SJCRH30 (cell line): ENCODE measurements at places on chromosomes 3 and 15.
A peak's percentile ranks its signal among the peaks of the same experiment; 100 is the strongest.

- H3K4me1 ChIP-seq: no peaks in the 10 kb centered on the region
- 0 out of 2 replicates have a peak, but pooled peaks cover 4% of the 10 kb centered on the region for H3K27me3 ChIP-seq
- H3K4me3 ChIP-seq: no peak overlapping the region
- no peak overlapping the region for H3K27ac ChIP-seq
- no peaks in the 10 kb centered on the region for H3K36me3 ChIP-seq
Observed at GRCh38 chr3:194308601-194309449, 42.3 kb downstream of the CPN2 start.

DNA sequence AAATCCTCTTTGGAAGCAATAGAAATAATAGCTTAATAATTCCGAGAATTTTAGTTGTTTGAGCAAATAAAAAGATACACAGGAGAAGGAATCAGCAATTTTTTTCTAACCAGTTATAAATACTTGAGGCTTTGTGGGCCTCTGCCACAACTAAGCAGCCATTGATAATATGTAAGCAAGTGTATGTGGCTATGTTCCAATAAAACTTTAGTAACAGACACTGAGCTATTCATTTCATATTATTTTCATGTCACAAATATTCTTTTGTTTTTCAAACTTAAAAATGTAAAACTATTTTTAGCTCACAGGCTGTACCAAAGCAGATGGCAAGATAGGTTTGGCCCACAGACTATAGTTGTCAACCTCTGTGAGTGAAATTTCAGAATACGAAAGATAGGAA, 85.7 kb downstream of the MSL2 start:
- DNase-seq: no peak
- no peak overlapping the region for H3K4me3 ChIP-seq
- H3K27ac ChIP-seq: no peak overlapping the region
- H3K36me3 ChIP-seq: peaks cover 7% of the 10 kb centered on the region

DNA sequence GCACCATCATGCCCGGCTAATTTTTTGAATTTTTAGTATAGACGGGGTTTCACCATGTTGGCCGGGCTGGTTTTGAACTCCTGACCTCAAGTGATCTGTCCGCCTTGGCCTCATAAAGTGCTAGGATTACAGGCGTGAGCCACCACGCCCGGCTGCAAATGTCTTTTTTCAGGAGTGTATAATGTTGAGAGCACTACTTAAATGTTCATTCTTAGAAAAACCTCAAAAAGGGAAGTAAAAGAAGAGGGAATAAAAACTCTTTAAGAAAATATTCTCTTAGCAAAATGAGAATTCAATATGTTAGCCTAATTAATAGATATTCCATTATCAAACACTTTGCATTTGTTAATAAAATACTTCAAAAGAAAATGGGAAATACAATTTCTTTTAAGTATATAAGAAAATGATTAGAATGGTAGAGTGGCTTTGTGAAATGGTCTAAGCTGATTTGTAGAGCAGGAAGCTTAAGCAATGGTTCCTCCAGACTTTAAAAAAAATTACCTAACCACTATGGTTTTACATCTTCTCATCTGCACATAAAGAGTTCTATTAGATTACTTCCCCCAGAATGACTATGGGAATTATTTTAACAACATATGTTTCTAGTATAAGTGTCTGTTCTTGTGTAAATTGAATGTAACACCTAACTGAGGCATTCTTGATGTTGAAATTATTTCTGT, 226.7 kb upstream of the ALCAM start:
- H3K27ac ChIP-seq: no peak overlapping the region
- H3K27me3 ChIP-seq: no peaks in the 10 kb centered on the region
- H3K4me3 ChIP-seq: no peak overlapping the region
- H3K36me3 ChIP-seq: no peaks in the 10 kb centered on the region

DNA sequence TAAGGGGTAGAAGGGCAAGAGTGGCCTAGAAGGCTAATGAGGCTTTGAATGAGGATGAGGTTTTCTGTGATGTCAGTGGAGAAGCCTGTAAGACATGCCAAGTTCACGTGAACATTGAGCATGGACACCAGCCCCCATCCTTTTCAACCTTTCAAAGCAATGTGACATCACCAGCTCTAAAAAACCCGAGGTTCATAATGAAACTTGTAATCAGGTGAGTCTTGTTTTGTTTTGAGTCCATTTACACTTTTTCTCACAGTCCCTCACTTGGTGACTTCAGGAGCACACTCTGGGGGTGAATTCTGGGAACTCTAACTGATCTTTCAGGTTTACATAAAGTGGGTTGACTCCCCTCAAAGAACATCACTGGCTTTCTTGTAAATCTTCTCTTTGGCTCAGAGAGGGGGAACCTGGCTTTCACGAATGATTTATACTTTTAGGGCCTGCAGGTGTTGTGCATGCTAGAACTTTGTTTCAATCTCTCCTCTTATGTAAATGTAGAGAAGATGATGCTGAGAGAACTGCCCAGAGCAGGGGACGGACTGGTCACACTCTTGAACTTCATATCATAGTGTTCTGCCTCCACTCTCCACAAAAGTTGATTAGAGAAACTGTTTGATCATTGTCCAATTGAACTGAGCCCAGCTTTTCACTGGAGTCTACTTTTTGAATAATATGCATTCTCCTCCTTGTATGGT, 224.7 kb upstream of the SATB1 start:
- H3K27me3 ChIP-seq: no peaks in the 10 kb centered on the region
- H3K27ac ChIP-seq: no peak overlapping the region
- no peak overlapping the region for H3K4me3 ChIP-seq
- DNase-seq: no peak

- H3K27ac ChIP-seq: no peak overlapping the region
- H3K4me1 ChIP-seq: peaks cover 6% of the 10 kb centered on the region
- H3K27me3 ChIP-seq: no peaks in the 10 kb centered on the region
- no peak overlapping the region for H3K4me3 ChIP-seq
- no peak for DNase-seq
Observed at GRCh38 chr3:99836681-99837080, 19.0 kb downstream of the CMSS1 start.

- H3K4me3 ChIP-seq: no peak overlapping the region
- H3K27me3 ChIP-seq: no peaks in the 10 kb centered on the region
- H3K27ac ChIP-seq: no peak overlapping the region
Observed at GRCh38 chr15:65824031-65824743, 32.1 kb upstream of the DENND4A start.

DNA sequence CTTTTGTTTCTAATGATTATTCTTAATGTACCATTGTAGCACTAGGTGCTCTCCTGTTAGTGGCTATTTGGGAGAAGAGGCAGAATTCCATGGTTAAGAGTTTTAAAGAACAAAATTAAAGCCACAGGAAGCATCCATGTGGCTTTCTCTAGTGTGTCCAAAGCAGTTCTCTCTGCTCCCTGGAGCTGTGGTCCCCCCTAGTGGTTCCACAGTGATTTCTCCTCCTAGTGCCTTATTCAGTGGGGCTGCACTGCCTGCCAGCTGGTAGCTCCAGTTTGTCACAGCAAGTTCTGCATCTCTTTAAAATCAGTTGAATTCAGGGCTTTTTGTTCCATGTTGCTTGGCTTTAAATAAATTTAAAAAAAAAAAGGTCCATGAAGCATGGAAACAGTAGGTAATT, 39.6 kb upstream of the FAM98B start:
- peak; percentile 40 for DNase-seq
- no peak overlapping the region for H3K27ac ChIP-seq
- no peaks in the 10 kb centered on the region; the same call in 1 of the 2 replicates for H3K27me3 ChIP-seq
- no peaks in the 10 kb centered on the region for H3K36me3 ChIP-seq
- H3K4me3 ChIP-seq: no peak overlapping the region

DNA sequence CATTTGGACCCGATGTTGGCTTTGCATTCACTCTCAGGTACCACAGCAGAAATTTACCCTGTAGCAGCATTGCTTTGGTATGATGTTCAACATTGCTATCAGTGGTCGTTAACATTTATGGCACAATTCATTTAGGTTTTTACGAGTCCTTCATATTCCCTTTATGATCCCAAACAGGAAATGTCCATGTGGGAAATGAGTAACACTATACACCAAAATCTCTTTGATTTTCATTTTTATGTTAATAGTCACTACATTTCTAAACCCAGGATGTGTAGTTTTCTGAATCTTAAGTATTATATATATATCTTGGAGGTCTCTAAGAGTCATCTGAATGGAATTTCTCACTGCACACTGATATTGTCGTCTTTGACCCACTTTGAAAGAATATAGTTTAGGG, 78.5 kb upstream of the RBMS3 start:
- no peak overlapping the region for H3K4me3 ChIP-seq
- no peaks in the 10 kb centered on the region for H3K27me3 ChIP-seq
- H3K36me3 ChIP-seq: no peaks in the 10 kb centered on the region
- no peak for DNase-seq

- no peak overlapping the region for H3K4me3 ChIP-seq
- H3K36me3 ChIP-seq: no peaks in the 10 kb centered on the region
- H3K27ac ChIP-seq: no peak overlapping the region
- DNase-seq: no peak
Observed at GRCh38 chr3:18086760-18087159, 338.4 kb downstream of the SATB1 start.

- DNase-seq: peak; percentile 81
- no peak overlapping the region for H3K4me3 ChIP-seq
- peak overlapping the region; percentile 34 for H3K27ac ChIP-seq
- H3K4me1 ChIP-seq: peaks cover 49% of the 10 kb centered on the region
Observed at GRCh38 chr15:62847900-62848489, 194.6 kb upstream of the TPM1 start.

DNA sequence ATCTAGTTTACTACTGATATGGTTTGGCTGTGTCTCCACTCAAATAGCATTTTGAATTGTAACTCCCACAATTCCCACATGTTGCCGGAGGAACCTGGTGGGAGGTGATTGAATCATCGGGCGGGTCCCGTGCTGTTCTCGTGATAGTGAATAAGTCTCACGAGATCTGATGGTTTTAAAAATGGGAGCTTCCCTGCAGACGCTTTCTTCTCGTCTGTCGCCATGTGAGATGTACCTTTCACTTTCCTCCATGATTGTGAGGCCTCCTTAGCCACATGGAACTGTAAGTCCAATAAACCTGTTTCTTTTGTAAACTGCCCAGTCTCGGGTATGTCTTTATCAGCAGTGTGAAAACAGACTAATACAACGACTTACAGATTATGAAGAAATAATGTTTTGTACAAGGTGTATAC, 35.6 kb upstream of the PYDC2 start:
- no peaks in the 10 kb centered on the region for H3K4me1 ChIP-seq
- no peaks in the 10 kb centered on the region for H3K36me3 ChIP-seq
- no peak overlapping the region for H3K4me3 ChIP-seq
- H3K27me3 ChIP-seq: no peaks in the 10 kb centered on the region

DNA sequence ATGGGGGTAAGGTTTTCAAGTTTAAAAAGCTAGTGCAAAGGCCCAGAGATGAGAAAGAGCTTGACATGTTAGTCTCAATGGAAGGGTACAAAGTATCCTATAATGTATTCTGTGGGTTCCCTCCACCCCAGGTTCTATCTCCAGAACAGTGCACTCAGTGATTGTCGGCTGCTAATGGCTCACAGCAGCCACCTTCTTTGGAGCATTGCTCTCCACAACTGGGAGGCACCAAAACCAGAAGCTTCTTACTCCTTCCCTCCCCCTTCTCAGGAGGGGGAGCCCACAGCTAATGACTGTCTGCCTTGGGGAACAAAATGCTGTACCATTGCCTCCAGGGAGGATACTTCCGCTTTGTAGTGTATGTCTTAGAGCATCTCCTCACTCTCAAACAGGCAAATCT, 439.4 kb upstream of the RBMS3 start:
- no peak for DNase-seq
- no peak overlapping the region for H3K27ac ChIP-seq
- no peak overlapping the region for H3K4me3 ChIP-seq
- no peaks in the 10 kb centered on the region for H3K36me3 ChIP-seq
- H3K4me1 ChIP-seq: no peaks in the 10 kb centered on the region

DNA sequence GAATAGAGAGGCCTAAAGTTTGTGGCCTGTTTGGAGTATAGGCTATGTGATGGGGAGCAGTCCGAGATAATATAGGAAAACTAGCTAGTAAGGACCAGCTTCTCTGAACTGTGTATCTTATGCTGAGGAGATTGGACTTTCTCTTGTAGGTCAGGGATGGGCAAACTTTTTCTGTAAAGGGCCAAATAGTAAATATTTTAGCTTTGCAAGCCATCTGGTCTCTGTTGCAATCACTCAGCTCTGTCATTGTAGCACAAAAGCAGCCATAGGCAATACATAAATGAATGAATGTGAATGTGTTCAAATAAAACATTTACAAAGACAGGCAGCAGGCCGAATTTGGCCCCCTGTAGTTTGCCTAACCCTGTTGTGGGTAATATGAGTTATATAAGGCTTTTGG, 24.5 kb downstream of the TMOD3 start:
- DNase-seq: no peak
- H3K4me1 ChIP-seq: no peaks in the 10 kb centered on the region
- H3K36me3 ChIP-seq: peaks cover 5% of the 10 kb centered on the region; the same call in 1 of the 2 replicates
- H3K27me3 ChIP-seq: no peaks in the 10 kb centered on the region

- H3K27me3 ChIP-seq: no peaks in the 10 kb centered on the region
- no peaks in the 10 kb centered on the region for H3K36me3 ChIP-seq
- peak overlapping the region; percentile 30; the same call in 1 of the 2 replicates for H3K27ac ChIP-seq
- H3K4me1 ChIP-seq: peaks cover 4% of the 10 kb centered on the region; the same call in 1 of the 2 replicates
- DNase-seq: peak; percentile 41
Observed at GRCh38 chr3:77467702-77468625, 428.1 kb downstream of the ROBO2 start.

DNA sequence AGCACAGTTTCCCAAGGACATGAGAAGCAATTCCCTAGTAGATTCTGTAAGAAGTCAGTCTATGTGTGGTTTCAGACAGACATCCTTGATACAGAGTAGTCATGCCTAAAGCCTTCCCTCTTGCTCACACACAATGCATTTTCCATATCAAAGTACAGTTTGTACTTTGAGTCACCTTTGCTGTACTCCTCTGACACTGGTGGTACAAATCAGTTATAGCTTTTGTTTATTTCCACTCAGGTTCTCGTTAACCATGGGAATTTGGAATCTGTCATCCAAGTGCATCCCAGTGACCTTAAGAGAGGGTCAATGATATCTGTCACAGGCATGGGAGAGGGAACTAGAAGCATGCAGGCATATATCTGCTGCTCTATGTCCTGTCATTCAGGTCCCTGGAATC, 3.6 kb upstream of the GNB4 start:
- no peak overlapping the region for H3K4me3 ChIP-seq
- H3K27me3 ChIP-seq: no peaks in the 10 kb centered on the region
- H3K27ac ChIP-seq: no peak overlapping the region
- no peaks in the 10 kb centered on the region for H3K4me1 ChIP-seq
- DNase-seq: no peak

- H3K4me3 ChIP-seq: no peak overlapping the region
- H3K4me1 ChIP-seq: no peaks in the 10 kb centered on the region
- 0 out of 2 replicates have a peak, but pooled peaks cover 4% of the 10 kb centered on the region for H3K27me3 ChIP-seq
Observed at GRCh38 chr3:168161696-168162095, 66.0 kb upstream of the GOLIM4 start.

- H3K4me1 ChIP-seq: peaks cover 12% of the 10 kb centered on the region
- peak; percentile 23 for DNase-seq
- H3K27ac ChIP-seq: no peak overlapping the region
- H3K27me3 ChIP-seq: no peaks in the 10 kb centered on the region
- no peaks in the 10 kb centered on the region for H3K36me3 ChIP-seq
- no peak overlapping the region for H3K4me3 ChIP-seq
Observed at GRCh38 chr15:67137951-67138848, 72.8 kb downstream of the SMAD3 start.

DNA sequence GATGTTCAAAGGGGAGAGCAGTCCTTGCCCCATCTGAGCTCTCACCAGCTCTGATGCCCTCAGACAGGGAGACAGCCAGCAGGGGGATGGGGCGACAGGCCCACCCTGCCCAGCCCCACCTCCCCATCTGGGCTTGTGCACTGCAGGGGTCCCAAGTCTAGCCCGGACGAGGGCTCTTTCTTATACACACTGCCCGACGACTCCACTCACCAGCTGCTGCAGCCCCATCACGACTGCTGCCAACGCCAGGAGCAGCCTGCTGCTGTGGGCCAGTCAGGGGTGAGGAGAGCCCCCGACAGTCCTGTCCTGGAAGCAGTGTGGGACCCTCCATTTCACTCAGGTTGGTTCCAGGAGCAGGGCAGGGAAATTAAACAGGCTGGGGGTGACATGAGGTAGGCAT, 73.9 kb downstream of the BOC start:
- DNase-seq: no peak
- peaks cover 3% of the 10 kb centered on the region; the same call in 1 of the 2 replicates for H3K36me3 ChIP-seq
- no peaks in the 10 kb centered on the region for H3K27me3 ChIP-seq
- H3K4me3 ChIP-seq: no peak overlapping the region
